Glutamatergic neuron (in vitro differentiated cells): ENCODE measurements at places on chromosomes 6 and 20.

DNA sequence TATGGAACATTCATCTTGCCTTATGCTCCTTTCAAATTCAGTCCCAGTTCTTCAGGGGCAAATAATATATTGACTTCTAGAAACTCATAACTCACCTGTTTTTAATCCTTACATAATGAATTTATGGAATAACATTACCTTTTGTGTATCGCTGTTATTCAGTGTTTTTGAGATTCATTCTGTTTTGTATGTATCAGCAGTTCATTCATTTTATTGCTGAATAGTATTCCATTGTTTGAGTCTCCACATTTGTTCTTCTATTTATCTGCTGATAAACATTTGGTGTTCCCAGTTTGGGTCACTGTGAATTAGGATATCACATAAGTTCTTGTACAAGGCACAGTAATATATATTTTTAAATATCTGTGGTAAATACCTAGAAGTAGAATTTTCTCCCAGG, 5.1 kb downstream of the SEMG2 start:
- no peak for DNase-seq

DNA sequence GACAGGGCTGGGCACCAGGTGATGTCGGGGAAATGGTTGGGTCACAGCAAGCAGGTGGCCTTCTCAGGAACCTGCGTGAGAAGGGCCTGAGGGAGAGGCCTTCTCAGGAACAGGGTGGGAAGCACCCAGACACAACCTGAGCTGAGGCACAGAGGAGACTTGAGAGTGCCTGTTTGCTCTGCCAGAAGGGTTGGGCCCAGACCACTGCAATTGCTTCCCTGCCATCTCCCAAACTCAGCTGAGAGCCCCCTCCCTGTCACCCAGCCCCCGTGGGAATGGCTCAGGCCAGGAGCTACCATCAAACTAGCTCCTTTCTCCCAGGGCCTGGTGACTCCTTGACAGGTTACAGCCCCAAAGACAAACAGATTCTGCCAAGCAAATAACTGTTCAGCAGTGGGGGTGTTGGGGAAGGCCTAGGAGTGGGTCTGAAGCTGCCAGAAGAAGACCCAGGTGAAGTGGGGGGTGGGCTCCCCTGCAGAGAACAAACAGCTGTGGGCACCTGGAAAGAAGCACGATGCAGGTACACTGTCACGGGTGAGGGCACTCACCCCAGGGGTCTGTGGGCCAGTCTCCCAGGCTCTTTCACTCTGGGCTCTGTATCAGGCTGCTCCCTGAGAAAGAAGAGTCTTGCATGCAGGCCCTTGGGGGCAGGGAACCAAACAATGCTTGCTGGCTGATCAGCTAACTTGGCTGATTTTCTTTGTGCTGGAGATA, 30.4 kb upstream of the SPDEF start:
- no peak for DNase-seq

DNA sequence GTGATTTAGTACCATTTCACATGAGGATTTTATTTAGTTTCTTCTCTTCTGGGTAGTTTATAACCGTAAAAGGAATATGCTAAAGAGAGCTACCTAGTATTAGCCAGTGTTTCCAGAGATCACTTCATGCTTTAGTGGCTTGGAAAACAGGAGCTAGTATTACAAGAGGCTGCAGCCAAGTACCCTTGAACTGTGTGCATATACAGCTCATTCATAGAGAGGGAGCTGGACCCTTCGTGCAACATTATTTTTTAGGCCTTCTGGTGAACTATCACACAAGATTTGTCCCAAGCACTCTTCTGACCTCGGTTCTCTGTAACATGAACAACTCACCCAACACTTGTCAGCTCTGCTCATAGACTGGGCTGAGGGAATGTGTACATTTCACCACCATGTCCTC, 74.9 kb upstream of the RIN2 start:
- no peak for DNase-seq

DNA sequence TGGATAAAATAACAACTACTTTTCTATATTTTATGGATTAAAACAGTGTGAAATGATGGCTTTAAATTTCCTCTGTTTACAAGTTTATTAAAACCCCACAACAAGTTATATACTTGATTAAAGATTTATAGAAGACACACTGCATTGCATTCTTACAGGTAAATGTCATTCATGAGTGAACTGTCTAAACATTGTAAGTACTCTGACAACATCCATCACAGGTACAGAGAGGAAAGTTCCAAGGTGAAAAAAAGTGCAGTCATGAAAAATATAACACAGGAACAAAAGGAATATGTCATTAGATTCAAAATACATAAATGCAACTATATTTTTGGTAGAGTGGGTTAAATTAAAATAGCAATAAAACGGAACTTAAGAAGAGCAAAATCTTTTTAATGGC, 156.9 kb downstream of the KHDRBS2 start:
- no peak for DNase-seq

- DNase-seq, result no peak
Observed at GRCh38 chr6:170187669-170188566, 103.0 kb downstream of the DLL1 start.

GRCh38 chr6:45003961-45004360, 324.2 kb upstream of the RUNX2 start:
- no peak for DNase-seq

- DNase-seq, result no peak
Observed at GRCh38 chr6:128005009-128005408, 104.2 kb upstream of the THEMIS start.

- no peak for DNase-seq
Observed at GRCh38 chr6:122289762-122290539, 109.5 kb upstream of the HSF2 start.

DNA sequence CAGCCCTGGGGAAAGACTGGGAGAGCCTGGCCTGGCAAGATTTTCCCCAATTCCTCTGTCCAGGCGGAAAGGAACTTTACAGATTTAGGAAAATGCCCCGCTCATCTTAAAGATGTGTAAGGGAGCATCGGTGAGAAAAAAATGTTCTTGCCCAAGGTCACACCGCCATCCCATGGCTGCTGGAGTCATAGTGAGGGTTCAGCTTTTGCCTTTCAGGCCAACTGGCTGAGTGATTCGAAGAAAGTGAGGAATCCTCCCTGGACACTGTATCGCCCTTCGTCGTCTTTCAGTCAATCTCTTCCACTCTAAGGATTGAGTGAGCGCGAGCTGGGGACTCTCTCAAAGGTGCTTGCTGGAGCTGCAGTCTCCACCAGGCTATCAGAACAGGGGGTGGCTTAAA, 1.4 kb downstream of the WFDC2 start:
- DNase-seq, result no peak

- no peak for DNase-seq
Observed at GRCh38 chr20:40322941-40323340, 366.1 kb downstream of the MAFB start.

DNA sequence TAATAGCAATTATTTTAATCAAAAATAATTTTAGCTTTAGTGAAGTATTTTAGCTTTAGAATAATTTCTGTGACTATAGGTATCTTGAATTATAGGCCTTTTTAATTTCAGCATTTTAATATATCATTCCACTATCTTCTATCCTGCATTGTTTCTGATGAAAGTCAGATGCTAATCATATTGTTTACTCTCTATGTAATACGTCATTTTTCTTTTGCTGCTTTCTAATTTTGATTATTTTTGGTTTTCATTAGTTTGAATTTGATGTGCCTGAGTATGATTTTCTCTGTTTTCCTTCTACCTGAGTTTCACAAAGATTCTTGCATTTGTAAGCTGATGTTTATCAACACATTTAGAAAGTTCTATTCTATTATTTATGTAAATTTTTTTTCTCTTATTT, 17.4 kb upstream of the ADGRG6 start:
- DNase-seq, result no peak

DNA sequence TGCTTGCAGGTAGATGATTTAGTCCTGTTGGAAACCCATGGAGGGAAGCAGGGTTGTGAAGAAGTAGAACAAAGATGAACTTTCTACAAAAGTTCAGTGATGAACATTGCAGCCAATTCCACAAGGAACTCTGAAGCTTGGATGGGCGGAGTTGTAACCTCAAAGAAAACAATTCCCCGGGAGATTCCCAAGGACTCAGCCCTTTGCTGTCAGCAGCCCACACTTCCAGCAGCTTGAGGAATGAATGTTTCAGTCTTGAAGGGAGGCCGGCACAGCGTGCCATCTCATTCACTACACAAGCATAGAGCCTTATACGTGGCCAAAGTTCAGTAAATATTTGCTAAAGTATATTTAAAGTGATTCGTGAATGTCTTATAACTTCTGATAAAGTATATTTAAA, 269.4 kb downstream of the NKAIN2 start:
- DNase-seq, result no peak

DNA sequence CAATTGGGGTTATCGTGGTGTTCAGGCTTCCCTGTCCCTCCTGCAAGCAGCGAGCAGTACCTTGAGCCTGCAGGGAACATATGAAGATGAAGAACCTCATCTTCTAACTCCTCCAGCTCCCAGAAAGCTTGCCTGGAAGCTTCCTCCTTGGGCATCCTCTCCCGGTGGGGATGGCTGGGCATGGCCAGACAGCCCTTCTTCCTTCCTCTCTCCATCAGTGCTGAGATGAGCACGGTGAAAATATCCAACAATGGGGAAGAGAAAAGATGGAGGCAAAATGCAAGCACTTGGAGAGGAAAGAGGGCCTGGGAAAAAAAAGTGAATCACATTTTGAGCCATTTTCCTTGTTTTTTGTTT, 107.7 kb upstream of the FOXA2 start:
- DNase-seq, result no peak

DNA sequence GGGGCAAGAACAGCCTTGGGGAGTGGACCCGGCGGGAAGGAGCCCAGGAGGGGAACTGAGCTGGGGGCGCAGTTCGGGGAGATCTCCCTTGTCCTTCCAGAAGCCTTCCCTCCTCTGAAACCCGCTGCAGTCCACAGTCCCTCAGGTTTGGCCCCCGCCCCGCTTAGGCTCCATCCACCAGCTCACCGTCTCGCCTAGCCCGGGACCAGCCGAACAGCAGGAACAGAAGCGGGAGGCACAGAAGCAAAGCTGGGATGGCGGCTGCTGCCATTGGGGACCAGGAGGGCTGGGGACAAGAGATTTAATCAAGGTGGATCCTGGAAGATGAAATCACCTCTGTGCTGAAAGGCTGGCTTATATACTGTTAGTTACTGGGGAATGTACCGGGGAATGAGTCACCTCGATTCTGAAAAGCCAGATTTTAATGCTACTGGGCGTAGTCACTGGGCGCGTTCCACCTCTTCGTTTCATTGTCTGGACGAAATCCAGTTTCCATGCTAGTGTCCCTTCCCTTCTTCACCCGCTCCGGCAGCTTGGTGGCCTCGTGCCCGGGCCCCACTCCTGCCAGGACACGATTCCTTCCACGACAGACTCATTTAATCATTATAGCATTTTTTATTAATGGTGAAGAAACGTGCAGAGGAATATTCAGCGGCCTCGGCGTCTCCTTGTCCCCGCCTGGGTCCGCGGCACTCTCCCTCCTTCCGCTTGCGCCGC, at the start of gene RAET1L:
RAET1L (minus strand) TSS at position 332 of the 717 bp plus-strand sequence; CDS start at position 271, 61 bp downstream.
- no peak for DNase-seq

DNA sequence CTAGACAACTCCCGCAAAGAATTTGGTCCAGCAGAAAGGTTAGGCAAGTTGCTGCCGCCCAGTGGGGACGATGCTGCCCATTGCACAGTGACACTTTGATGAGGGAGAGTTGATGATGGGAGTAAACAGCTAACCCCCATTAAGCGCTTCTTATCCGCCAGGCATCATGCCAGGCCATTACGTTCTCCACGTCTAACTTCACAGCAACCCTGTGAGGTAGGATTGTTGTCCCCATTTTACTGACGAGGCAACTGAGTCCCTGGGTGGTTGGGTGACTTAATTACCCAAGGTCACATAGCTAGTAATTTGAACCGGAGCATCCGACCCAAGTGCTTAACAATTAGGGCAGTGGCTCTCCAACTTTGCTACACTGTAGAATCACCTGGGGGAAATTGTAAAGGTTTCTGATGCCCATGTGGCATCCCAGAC, 738 bp downstream of the RALGAPB start:
- no peak for DNase-seq

GRCh38 chr20:63253438-63254231, 628 bp downstream of the NKAIN4 start:
- DNase-seq, result peak; percentile 86

GRCh38 chr6:45663251-45664221, 285.8 kb upstream of the SUPT3H start:
- DNase-seq, result peak; percentile 60

DNA sequence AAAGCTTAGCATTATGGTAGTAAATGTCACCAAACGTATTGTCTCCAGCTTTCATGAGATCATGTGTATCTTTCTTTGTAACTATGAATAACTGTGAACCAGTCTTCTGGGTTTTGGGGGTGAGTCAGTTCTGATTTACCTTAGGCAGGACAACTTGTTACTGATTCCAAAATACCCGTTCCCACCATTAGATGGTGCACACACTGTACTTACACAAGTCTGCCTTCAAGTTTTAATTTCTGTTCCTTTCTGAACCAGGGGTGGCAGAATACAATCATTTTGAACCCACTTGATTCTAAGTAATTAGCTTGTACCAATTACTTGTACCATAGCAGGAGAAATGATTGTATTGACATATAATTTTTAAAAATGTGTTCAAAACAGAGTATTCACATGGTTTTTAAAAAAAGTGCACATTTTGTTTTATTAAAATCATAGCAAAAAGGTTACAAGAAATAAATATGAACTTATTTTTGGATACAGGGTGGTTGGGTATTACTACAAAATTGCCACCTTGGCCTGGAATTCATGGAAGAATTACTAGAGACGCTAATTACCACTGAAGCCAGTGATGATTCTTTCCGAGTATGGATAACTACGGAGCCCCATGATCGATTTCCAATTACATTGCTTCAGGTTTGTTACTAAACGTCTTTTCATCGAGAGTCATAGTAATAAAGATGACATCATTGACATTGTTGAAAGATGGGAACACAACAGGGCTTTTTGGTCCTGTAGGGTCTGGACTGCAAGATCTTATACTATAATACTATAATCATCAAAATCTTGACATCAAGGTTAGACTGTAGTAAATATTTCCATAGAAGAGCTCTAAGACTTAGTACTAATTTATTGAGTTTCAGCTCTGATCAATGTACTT, 75.2 kb upstream of the GLP1R start:
- no peak for DNase-seq

GRCh38 chr20:44540834-44541233, 19.0 kb upstream of the SERINC3 start:
- no peak for DNase-seq

GRCh38 chr6:130754786-130755367, 72.3 kb upstream of the SMLR1 start:
- no peak for DNase-seq

GRCh38 chr6:137913434-137913833, 46.4 kb downstream of the TNFAIP3 start:
- DNase-seq, result no peak

- DNase-seq, result no peak
Observed at GRCh38 chr6:111782887-111783466, 90.3 kb downstream of the FYN start.
